Naive thymus-derived CD4-positive, alpha-beta T cell (primary cell): ENCODE measurements at places on chromosomes 16 and 17.

GRCh38 chr16:48538746-48539484 is 71.1 kb downstream of the N4BP1 start:
- no peak for DNase-seq

- DNase-seq, result no peak
Observed at GRCh38 chr16:13856398-13856797, 63.6 kb upstream of the ERCC4 start.

DNA sequence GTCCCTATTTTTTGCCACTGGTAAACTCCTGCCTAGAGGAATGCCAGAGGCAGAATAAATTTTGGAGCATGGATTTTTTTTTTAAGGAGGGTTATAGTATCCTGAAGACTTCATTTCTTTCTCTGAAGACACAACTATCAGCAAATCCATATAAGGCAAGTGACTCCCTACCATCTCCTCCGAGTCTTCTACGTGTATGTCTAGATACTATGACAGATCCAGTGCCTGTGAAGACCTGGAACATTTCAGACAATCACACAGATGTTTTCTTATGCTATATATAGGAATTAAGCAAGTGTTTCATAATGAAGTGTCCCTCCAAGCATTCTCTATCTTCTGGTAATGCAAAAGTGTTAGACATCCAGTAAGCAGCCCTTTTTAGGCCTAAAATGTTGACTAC is 255.5 kb upstream of the TBX2 start:
- DNase-seq, result no peak

DNA sequence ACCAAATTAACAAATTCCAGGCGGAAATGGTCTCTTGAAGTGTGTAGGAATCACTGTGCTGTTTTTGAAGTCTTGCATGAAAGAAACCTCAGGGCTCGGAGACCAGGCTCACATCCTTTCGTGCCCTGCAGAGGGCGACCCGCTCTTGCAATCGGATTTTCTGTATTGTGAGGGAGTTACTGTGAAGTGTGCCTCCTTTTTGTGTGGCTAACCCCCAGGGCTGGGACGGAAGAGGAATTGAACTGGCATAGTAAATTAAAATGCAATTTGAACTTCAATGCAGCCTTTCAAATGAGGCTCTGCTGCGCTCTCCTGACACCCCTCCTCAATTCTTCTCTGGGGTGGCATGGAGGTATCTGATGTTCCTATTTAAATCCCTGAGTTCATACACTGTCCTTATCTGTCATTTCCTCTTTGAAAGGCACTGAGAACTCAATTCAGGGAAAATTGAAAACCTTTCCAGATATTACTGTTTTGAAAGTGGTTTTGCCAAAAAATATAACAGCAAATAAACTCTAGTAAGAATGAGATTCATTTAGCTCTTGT is 51.5 kb upstream of the MGAT5B start:
- peak; percentile 22 for DNase-seq

- no peak for DNase-seq
Observed at GRCh38 chr16:58266336-58266735, 28.5 kb downstream of the PRSS54 start.

DNA sequence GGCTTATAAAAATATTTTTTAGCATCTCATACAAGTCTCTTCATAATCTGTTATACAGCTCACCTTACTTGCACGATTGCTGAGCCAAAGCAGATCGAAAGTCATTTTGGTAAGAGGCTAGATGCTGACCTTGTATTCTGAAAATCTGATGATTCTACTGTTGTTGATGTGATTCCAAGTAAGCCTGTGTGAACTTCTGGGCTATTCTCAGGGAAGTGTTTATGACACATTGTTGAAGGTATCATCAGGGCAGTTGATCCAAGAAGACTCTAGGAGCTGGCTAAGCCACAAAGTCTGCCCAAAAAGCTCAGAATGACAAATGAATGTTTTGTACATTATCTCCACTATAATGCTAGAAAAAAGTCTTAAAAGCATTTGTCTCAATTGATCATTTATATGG is 16.0 kb downstream of the OMG start:
- no peak for DNase-seq

GRCh38 chr16:9976601-9977000 is 205.6 kb downstream of the GRIN2A start:
- DNase-seq, result no peak

DNA sequence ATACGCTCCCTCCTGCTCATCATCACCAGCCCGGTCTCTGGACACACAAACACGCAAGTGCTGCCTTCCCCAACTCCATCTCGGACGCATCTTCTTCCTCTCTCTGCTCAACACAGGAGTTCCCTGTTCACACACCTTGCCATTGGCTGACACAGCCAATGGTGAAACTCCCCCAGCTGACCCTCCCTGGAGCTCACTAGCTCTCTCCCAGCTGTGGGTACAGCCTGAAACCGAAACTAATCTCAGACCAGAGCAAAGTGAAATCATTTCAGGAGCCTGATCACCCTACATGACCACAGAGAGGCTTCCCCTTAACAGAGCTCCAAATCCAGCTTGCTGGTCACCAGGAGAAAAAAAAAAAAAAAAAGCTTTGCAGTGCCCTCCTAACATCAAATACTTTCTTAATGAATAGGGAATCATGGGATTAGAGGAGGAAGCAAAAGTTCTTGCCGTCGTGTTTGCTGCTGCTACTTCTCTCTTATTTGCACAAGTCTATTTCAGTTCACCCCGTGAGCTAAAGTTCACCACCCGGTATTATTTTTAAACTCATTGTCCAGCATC is 8.3 kb downstream of the CUEDC1 start:
- no peak for DNase-seq

GRCh38 chr16:53769787-53770186 is 65.8 kb downstream of the FTO start:
- DNase-seq, result no peak

DNA sequence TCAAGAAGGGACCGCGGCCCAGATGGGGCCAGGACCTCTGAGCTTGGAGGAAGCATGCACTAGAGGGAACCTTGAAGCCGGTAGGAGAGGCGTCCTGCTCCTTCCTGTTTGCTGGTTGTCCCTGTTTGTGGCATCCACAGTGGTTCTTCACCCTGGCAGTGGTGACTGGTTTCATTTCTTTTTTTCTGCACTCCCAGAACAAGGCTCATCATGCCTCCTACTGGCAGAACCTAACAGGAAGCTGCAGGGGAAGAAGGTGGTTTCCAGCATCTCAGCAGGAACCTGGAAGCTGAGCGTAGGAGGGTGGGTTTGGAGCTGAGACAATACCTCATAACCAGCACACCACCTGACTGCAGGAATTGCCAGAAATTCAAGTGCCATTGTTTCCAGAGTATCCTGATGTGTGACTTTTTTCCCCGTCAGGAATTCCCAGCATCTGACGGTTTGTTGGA is 5.8 kb downstream of the TMEM231 start:
- no peak for DNase-seq

DNA sequence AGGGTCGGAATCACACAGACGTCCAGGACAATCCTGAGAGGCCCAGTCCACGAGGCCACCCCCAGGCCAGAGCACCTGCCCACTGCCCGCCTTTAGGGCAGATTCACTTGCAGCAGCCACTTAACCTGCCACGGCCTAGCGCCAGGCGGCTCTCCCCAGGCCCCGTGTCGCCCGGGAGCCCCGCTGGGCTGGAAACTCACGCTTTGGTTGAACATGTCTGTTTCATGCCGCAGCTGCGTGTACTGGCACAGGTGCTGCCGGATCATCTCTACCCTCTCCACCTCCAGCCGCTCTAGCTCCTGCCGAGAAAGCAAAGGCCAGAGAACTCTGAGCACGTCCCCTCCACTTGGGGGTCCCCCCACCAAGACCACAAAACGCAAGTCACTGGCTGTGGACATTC is 12.7 kb upstream of the RCVRN start:
- DNase-seq, result no peak

GRCh38 chr17:58421711-58422110 is 4.4 kb upstream of the RNF43 start:
- DNase-seq, result no peak

DNA sequence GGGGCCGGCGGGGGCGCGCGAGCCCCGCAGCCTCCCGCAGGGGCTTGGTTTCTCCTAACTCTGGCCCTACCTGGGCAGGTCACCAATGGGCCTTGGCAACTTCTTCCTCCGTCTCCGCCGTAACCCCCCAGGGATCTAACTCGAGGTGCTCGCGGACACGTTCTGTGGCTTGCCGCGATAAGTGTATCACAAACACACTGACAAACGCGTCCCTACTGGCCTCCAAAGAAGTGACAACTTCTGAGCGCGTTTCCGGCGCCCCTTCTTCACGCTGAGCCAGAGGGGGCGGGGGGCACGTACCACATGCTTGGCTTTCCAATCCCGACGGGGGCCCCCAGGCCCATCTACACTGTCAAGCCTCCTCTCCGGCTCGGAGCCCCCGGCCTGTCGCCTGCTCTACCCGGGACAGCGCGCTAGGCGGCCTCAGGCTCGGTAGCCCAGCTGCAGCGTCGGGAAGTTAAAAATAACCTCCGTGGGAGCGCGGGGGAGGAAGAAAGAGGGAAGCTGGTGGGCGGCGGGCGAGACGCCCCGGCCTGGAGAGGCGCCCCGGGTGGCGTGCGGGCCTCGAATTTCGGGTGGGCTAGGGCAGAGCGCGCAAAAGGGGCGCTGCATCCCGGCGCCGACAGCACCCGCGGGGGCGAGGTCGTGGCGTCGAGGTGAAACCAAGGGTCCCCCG is 725 bp upstream of the SPHK1 start:
- DNase-seq, result peak; percentile 25

GRCh38 chr16:30904114-30904780 is 7.8 kb downstream of the CTF1 start:
- DNase-seq, result no peak

- DNase-seq, result no peak
Observed at GRCh38 chr16:61165797-61166196, 870.4 kb downstream of the CDH8 start.

- DNase-seq, result no peak
Observed at GRCh38 chr17:49016775-49017463, 19.7 kb downstream of the IGF2BP1 start.

DNA sequence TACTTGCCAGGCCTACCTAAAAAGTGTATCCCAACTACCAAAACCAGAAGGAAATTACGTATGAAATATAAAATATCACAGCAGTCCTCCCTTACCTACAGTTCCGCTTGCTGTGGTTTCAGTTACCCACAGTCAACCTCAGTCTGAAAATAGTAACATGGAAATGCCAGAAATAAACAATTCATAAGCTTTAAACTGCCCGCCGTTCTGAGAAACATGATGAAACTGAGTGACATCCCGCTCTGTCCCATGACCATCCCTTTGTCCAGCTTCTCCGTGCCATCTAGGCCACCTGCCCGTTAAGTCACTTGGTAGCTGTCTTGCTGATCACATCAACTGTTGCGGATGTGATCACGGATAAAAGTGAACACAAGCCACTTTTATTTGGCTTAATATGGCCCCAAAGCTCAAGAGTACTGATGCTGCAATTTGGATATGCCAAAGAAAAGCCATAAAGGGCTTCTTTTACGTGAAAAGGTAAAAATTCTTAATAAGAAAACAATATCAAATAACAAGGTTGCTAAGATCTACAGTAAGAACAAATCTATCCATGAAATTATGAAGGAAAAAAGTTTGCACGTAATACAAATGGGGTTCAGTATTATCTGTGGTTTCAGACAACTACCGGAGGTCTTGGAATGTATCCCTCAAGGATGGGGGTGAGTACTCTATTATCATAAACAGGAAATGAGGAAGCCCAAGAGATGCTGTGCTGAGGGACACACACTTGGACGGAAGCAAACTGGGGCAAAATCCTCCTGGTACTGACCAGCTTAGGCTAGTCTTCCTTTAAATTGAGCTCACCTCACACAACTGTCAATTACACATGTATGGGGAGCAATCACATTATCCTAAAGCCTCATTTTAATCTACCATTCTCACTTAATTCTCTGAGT is 8.2 kb downstream of the USP22 start:
- DNase-seq, result peak; percentile 45

GRCh38 chr17:78242024-78242742 is 10.8 kb downstream of the TMEM235 start:
- DNase-seq, result no peak

DNA sequence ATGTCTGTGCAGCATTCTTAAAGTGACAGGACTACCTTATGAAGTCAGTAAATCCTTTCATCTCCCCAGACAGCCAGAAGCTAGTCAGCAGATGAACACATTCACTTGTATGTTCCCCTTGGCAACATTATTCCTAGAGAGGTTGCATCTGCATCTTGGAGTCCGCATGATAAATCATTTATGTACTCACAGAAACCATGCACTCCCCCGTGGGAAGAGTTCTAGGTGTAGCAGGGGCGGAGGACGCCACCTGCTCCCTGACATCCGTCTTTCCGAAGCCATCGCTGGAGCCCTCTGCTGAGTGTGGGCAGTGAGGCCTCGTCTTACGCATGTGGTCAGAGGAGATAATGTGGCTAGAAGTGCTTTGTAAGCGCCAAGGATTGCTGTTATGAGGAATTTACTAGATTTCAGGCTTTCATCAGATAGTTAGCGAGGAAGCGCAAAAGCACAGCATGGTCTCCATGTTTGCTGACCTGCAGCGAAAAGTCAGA is 144.5 kb downstream of the RPTOR start:
- DNase-seq, result no peak

GRCh38 chr17:2690165-2691068 is 21.1 kb downstream of the CLUH start:
- DNase-seq, result no peak

DNA sequence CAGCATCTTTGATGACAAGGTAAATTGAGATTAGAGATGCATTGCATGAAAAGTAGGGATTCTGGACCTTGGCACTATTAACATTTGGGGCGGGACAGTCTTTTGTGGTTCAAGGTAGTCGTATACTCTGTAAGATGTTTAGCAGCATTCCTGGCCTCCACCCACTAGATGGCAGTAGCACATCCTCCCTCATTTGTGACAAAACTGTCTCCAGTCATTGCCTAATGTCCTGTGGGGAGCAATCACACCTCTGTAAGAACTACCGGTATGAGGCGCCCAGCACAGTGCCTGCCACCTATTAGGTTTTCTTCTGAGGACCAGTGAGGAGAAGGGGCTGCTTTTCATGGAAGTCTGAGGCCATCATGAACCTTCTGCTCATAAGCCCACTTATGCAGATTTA is 180.8 kb downstream of the RBFOX1 start:
- DNase-seq, result no peak

GRCh38 chr17:79090443-79091225 is 16.0 kb downstream of the ENGASE start:
- no peak for DNase-seq

DNA sequence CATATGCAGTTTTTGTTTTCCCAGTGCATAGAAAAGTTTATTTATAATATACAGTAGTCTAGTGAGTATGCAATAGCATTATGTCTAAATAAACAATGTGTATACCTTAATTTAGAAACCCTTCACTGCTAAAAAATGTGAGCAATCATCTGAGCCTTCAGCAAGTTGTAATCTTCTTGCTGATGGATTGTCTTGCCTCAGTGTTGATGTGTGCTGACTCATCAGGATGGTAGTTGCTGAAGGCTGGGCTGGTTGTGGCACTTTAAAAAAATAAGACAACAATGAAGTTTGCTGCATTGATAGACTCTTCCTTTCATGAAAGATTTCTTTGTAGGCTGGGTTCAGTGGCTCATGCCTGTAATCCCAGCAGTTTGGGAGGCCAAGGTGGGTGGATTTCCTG is 13.9 kb upstream of the CAPNS2 start:
- DNase-seq, result no peak

DNA sequence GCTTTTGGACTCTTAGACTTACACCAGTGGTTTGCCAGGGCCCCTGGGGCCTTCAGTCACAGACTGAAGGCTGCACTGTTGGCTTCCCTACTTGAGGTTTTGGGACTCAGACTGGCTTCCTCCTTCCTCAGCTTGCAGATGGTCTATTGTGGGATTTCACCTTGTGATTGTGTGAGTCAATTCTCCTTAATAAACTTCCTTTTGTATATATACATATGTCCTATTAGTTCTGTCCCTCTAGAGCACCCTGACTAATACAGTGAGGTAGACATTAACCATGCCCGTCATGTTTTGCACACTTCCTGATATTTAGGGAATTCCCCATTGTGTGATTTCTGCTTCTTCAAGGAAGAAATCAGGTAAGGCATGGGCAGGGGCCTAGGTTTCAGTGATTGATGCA is 147.8 kb upstream of the CA10 start:
- no peak for DNase-seq
